IMR-90 (cell line): ENCODE measurements at places on chromosomes 7 and 10.
A peak's percentile ranks its signal among the peaks of the same experiment; 100 is the strongest.

DNA sequence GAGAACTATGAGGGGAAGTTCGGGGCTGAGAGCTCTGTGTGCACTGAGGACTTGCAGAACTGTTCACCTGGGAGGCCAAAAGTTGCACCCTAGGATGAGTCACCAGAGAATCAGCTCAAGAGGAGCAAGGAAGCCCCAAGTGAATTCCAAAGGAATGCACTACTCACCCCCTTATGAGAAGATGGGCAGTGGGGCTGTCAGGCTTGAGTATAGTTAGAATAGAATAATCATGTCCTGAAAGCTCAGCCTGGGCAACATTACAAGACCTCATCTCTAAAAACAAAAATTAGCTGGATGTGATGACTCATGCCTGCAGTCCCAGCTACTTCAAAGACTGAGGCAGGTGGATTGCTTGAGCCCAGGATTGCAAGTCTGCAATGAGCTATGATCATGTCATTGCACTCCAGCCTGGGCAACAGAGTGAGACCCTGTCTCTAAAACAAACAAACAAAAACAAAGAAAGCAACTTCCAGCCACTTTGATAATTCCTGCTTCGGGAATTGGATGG lies 30.0 kb downstream of the MAP3K8 start:
- DNase-seq = peak; percentile 26

GRCh38 chr7:17422966-17423365 lies 124.5 kb downstream of the AHR start:
- no peak for DNase-seq

DNA sequence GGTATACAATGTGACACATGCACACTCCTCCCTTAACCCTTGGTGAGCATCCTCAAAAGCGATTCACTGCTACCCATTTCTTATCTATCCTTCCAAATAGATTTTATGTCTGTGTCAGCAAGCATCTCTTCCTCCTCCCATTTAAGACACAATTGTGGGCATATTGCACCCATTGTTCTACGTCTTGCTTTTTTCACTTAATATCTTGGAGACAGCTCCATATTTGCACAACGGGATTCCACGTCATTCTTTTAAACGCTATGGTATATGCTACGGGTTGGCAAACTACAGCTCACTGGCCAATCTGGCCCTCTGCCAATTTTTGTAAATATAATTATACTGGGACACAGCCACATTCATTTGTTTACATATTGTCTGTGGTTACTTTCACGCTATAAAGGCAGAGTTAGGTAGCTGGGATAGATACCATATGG lies 88.6 kb downstream of the RNF216 start:
- DNase-seq = peak; percentile 82

DNA sequence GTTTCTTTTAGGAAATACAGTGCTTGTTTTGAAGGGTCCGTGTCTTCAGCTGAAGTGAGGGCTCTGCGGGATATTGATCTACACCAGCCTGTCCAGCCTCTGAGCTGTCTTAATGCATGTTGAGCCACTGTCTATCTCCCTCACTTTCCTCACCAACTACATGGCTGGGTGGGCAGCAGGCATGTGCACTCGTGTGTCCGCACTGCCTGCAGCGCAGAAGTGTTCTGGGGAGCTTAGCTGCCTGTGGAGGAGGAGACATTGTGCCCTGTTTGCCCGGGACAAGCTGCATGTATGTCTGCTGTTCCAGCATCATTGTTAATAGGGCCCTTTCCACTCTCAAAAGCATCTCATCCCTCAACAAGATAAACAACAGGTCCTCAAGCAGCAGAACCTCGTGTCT lies 133.1 kb upstream of the EEPD1 start:
- DNase-seq = no peak

GRCh38 chr7:118129041-118129795 lies 54.7 kb upstream of the LSM8 start:
- DNase-seq = no peak

DNA sequence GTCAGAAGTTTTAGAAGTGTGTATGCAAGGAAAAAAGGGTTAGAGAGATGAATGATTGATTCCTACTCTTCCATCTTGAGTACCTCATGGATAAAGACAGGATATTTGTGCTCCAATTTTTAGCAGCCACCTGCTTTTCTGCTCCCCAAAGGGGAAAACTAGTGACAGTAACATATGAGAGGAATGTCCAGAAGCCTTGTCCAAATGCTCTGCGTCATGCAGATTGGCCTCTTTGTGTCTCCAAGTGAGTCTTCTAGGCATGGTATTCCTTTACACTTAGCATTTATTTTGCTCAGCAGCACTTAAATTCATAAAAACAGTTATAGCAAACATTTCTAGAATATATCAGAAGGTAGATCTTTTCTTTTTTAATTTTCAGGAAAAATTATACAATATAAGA lies 306.8 kb downstream of the CNTNAP2 start:
- no peak for DNase-seq

- no peak for DNase-seq
Measured at GRCh38 chr7:103924184-103924583, 65.3 kb downstream of the RELN start.

DNA sequence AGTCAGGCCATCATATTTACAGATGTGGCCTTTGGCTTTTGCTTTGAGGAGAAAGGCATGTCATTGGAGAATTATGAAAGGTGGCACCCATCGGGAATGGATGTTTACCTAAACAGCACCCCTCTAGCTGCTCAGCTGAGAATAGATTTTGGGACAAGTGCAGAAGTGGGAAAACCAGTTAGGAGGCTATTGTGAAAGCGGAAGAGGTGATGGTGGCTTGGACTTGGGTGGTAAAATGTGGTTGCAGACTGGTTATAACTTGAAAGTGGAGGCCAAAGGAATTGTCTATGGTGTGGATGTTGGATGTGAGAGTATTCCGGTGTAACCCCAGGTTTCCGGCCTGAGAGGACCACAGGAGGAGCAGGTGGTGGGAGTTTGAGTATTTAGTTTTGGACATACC lies 5.2 kb upstream of the SLC12A9 start:
- no peak for DNase-seq

DNA sequence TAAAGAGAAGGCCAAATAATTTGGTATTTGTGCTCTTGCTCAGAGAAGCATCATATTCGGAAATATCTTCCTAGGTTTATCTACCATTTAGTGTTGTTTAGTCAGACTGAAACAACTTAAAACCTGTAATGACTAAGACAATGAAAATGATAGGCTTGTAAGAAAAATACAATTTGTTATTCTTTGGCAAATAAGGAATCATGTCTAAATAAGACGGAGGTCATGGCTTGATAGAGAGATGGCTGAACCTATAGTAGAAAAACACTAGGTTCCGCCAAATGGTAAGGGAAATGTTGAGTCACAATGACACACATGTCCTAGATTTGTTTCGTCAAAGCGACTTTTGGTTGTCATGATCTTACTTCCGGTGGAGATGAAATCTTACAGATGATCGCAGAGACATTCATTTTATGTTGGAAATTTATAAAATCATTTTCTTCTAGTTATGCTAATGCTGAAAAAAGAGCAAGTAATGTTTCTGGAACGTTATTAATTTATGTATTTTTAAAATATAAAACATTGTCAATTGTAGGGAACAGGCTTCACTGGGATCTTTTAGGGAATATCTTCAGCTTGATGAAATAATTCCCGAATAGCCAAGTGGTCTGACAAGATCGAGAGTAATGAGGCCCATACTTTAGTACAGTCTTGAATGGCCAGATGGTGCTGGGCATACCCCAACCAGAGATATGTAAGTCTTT lies 1.0 kb downstream of the SRGN start:
- peak; percentile 52 for DNase-seq

DNA sequence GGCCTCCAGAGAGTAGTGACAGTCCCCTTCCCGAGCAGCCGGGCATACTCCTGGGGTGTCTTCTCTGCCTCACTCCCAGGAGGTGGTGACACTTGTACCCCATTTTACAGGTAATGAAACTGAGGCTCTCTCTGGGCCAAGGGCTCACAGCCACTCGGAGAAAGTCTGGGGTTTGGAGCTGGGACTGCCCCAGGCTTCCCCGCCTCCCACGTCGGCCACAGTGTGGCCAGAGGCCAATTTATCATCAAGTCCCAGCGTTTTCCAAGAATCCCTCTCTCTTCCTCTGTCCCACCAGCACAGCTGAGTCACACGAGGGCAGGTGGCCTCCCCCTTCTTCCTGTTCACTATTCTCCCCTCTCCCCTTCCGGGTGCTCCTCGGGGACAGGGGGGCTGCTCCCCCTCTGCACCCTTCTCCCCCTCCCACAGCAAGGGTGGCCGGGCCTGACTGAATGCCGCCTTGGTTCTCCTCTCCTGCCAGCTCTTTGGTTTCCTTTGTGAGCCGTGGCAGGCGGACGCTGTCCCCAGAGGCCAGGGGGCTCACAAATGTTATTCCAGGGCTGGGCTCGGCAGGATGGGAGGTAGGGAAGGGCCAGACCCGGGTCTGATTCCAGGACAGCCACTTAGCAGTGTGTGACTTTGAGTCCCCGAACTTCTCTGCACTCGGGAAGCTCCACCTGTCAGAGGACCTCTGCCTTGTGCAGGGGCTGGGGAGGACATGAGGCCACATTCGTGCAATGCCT lies 17.7 kb downstream of the CLIP2 start:
- DNase-seq = peak; percentile 85

DNA sequence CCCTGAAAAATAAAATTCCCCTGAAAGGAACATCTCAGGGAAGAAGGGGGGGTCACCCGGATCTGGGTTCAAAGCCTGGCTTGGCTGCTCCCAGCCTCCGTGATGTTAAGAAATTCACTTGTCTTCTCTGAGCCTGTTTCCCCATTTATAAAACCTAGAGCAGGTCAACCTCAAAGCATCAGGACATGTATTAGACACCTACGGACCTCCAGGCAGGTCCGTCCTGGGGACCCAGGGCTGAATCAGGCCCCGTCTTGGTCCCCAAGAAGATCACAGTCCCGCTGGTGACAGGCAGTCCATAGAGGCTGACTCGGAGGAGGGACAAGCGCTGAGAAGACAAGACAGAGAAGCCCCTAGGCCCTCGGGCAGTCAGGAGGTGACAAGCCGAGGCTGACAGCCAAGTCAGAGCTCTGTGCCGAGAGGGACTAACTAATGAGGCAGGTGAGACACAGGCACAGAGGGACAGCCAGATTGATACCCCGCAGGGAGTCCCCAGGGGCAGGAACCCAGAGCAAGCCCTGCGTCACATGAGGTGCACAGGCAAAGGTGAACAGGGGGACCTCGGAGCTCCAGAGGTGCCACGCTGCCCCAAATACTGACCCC lies 2.9 kb downstream of the MYL10 start:
- DNase-seq = no peak

DNA sequence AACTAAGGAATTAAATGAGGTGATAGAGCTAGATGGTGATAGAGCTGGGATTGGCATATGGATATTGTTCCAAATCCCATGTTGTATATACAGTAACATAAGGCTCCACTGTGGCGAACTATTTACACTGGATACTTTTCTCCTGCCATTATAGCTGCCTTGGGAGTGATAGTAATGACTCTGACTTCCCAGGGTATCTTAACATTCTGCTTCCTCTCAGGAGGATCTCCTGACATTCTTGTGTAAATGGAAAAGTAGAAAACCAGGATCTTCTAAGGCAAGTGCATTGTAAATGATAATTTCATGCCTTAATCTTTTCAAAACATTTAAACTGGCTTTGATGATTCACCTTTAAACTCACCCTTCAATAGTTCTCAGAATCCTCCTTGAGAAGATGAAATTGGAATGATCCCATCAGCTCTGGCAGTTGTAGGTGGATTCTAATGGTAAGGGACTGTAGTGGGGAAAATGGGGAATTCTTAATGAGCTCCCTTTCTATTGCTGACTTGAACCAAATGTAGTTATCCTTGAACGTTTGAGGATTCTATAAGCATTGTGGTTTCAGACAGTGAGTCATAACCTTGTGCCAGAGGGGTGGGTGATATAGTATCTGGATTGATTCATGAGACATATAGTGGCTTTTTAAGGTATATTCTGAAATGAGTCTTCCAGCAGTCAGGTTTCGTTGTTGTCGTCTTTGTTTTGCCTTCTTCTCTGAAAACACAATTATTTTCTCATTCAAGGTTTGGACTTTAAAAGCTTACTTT lies 450.0 kb downstream of the SUGCT start:
- peak; percentile 80 for DNase-seq

- DNase-seq = peak; percentile 16
Measured at GRCh38 chr7:96021568-96021967, 249.2 kb downstream of the DYNC1I1 start.

GRCh38 chr7:71996141-71996540 lies 416.0 kb downstream of the CALN1 start:
- no peak for DNase-seq

DNA sequence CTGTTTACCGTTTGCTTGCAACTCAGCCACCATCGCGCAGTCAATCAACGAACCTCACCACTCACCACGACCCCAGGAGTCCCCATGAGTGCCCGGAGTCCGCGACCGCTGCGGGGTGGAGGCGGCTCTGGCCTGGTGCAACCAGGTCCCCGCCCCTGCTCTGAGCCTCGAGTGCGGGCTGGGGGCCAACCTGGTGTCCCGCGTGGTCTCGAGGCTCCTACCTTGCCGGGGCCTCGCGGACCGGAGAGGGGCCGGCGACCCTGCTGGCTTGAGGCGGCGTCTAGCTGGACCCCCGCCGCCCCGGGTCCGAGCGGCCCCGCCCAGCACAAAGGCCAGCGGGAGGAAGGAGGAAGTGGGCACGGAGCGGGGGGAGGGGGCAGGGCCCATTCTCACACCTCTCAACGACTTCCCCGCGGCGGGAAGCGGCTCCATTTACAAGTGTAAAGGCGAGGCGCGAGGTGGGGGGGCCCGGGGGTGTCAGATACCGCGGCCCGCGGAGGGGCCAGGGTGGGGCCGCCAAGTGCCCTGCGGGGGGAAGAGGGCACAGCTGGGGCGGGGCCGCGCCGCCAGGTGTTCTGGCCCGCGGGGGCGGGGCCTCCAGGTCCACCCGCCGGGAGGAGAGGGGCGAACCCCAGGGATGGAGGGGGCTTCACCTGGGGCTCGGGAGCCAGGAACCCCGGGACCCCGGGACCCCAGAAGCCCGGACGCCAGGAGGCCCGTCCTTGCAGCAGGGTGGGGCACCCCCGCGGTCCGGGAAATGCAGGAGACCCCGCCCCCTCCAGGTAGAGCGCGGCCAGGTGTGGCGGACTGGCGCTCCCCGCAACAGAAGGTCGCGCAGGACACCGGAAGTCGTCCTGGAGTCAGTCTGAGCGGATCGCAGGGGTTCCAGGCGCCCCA lies 8.6 kb downstream of the CTBP2 start:
- no peak for DNase-seq

DNA sequence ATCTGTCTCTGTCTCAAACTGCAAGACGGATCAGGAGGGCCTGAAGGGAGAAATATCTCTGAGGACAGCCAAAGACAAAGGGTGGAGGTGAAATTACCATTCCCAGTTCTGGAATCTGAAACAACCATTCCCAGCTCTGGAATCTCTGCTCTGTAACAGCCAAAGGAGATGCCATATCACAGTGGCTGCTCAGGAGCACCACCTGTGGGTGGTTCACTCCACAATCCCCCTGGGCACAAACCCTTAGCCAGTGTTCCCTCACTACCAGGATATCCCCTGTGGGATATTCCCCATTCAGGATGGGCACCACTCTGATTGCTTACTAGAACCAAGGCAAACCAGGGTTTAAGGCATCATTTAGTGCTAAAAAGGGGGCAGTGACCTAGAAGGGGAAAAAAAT lies 199.0 kb downstream of the HTR7 start:
- no peak for DNase-seq

DNA sequence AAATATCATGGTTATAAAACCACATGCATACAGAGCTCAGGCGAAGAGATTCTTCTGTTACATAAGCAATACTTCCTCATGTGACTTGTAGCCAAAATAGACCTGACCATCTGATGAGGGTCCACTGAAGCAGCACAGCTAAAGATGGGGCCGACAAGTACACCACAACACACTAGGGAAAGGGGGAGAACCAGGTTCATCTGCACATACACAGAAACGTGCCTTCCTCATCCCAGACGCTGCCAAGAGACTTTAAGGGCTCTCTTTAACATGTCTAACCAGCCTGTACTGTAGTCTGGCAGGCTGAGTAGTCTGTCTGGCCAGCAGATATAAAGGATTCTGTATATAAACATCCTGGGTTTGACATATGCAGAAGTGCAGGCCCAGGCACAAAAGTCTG lies 30.3 kb downstream of the ERCC6 start:
- DNase-seq = peak; percentile 10
